SJCRH30 (cell line): ENCODE measurements at places on chromosomes 16 and 17. TPM values are rescaled to one million over a fixed set of nuclear protein-coding genes. Genes with fewer than 3 reads are reported as not detected.

GRCh38 chr16:11642765-11643116 lies 25.5 kb upstream of the SNN start:
- no peak for DNase-seq

- no peak for DNase-seq
These were observed 85.6 kb upstream of the RPRML start for GRCh38 chr17:47064684-47065083.

GRCh38 chr17:76370261-76370993 lies 14.0 kb upstream of the SPHK1 start:
- peak; percentile 57 for DNase-seq

DNA sequence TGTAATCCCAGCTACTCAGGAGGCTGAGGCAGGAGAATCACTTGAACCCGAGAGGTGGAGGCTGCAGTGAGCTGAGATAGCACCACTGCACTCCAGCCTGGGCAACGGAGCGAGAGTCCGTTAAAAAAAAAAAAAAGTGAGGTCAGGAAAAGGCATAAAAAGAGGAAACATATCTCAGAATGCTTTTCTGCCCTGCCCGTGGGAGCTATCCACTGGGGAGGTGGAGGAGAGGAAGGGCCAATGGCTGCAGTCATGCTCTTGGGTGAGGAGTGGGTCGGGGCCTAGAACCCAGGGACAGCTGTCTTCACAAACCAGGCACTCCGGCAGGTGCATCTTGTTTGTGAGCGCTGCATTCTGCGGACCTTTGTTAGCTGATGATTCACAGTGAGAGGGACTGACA lies 60.0 kb upstream of the CDC42EP4 start:
- DNase-seq, result no peak

The TP53TG3D gene
- 2.8 and 3.9 TPM in 2 replicates for total RNA-seq

The HIGD1B gene
- not detected in 2 replicates for total RNA-seq
